CD4-positive, alpha-beta T cell treated with Interleukin-21 for 1 hour (primary cell): ENCODE measurements at places on chromosomes 7 and 10.

- no peak for DNase-seq
Measured at GRCh38 chr7:55382251-55382650, 17.1 kb downstream of the LANCL2 start.

- DNase-seq, result no peak
Measured at GRCh38 chr7:100394077-100394476, 20.8 kb downstream of the PILRA start.

- DNase-seq, result no peak
Measured at GRCh38 chr10:94146746-94147145, 153.0 kb downstream of the PLCE1 start.

DNA sequence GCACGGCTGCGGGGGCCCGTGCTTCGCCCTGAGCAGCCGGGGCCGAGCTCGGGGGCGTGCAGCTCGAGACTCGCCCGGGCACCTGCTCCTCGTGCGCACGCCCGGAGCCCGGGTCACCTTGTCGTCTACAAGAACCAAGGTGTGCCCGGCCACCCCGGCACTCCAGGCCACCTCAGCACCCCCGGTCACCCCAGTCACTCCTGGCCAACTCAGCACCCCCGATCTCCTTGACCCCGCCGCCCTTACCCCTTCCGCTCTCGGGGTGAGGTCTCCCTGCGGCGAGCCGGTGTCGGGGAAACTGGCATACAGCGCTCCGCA, 268 bp upstream of the IGFBP3 start:
- DNase-seq, result no peak

DNA sequence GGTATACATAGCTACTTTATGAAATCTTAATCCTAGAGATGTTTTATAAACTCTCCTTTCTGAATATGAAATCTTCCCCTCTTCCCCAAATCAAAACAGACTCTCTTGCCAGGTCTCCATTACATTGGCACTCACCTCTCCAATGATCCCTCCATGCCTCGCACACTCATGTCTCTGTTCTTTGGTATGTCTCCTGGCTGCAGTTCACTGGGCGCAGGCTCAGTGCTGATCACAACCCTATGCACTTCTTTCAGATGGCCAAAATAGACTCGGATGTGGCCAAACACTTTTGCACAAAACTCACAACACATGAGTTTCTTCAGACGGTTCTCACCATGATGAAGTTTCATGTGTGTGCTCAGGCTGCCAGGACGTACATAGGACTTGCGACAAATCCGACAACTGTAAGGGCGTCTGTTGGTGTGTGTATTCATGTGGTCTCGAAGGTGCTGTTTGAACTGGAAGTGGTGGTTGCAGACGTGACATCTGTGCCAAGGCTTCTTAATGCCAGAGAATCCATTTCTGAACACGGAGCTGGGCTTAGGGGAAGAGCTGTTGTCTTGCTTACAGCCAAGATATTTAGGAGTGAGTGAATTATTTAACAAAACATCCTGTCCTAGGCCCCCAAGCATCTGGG, 183.2 kb downstream of the ZNF438 start:
- no peak for DNase-seq

DNA sequence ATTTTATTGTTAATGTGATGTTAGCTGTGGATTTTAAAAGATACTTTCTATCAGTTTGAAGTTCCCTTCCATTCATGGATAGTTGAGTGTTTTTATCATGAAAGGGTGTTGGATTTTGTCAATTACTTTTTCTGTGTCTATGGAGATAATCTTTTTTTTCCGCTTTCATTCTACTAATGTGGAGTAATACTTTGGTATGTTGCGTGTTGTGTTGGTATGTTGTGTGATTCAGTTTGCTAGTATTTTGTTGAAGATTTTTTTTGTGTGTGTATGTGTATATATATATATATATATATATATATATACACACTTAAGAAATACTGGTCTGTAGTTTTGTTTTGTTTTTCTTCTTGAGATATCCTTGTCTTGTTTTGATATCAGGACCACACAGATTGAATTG, 100.3 kb downstream of the CCSER2 start:
- DNase-seq, result no peak

DNA sequence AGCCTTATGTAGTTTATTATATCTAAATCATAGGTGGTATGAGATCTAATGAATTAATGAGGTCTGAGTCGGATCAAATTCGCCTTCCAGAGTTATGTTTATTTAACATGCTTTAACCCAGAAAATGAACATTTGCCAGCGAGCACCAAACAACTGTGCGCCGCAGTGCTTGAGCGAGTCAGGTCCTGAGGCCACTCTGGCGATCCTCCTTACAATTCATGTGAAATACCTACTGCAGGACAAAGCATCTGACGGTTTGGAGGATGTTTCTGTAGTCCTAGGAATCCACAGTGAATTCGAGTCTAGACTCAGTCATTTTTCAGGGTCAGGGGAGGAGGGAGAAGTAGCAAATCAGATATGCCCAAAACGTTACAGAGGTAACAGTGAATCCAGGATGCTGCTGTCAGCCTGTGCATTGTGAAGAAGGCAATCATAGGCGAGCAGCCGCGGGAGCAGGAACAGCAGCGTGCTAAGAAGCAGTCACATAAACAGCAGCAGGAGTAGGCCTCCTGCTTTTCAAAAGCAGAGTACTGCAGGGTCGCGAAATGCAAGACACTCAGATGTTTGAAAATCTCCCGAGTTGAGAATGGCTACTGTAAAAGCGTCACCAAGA, 120.2 kb downstream of the CACNB2 start:
- no peak for DNase-seq

GRCh38 chr10:112461029-112461887, 14.2 kb downstream of the VTI1A start:
- no peak for DNase-seq

GRCh38 chr10:126153711-126154628, 234.3 kb downstream of the ADAM12 start:
- DNase-seq, result no peak
